ENCODE measurements at places on chromosomes 4 and X. TPM values are rescaled to one million over a fixed set of nuclear protein-coding genes. Genes with fewer than 3 reads are reported as not detected.

The TSPAN6 gene
- 65.0 TPM for total RNA-seq

The F9 gene
- 98.4 TPM for total RNA-seq

The BTC gene
- 0.84 TPM for total RNA-seq

The SOX3 gene
- total RNA-seq = not detected

- no peaks in the 10 kb centered on the region for H3K27me3 ChIP-seq
- no peaks in the 10 kb centered on the region for H3K36me3 ChIP-seq
- no peak for DNase-seq
- H3K27ac ChIP-seq = no peak overlapping the region
- no peaks in the 10 kb centered on the region for H3K4me1 ChIP-seq
- H3K4me3 ChIP-seq = no peak overlapping the region
These were observed 74.7 kb upstream of the SMAD1 start for GRCh38 chr4:145406970-145407369.

GRCh38 chr4:15658136-15658770 is 3.1 kb upstream of the FBXL5 start:
- peaks cover 5% of the 10 kb centered on the region for H3K4me1 ChIP-seq
- H3K27me3 ChIP-seq = no peaks in the 10 kb centered on the region
- H3K36me3 ChIP-seq = no peaks in the 10 kb centered on the region
- DNase-seq = no peak

- H3K4me3 ChIP-seq = no peak overlapping the region
- no peak overlapping the region for H3K27ac ChIP-seq
- H3K4me1 ChIP-seq = no peaks in the 10 kb centered on the region
- no peak for DNase-seq
- H3K36me3 ChIP-seq = no peaks in the 10 kb centered on the region
These were observed 73.6 kb downstream of the STK32B start for GRCh38 chr4:5124876-5125275.

DNA sequence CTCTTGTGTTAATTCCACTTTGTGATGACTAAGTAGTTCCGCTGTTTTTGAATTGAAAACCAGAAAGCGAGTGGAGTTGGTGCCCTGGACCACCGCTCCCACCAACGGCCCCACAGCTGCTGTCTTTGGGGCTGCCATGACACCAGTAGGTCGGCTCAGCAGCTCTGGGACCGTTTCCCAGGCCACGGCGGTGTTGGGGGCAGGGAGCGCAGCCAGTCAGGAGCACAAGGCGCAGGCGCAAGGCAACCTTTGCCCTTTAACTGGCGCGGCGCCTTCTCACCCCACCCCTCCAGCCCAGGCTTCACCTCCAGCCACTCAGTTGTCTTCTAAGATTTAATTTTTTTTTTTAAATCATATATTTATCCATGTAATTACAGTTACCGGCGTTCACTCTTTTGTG is at the start of gene GK2:
GK2 (minus strand) TSS at position 166 of the 400 bp plus-strand sequence; CDS start at position 138, 28 bp downstream.
- no peak within 1 kb of the TSS for H3K27ac ChIP-seq
- no peaks in the 10 kb centered on the region for H3K36me3 ChIP-seq
- no peak within 1 kb of the TSS for H3K4me3 ChIP-seq
- no peaks in the 10 kb centered on the region for H3K4me1 ChIP-seq
- DNase-seq = no peak

- DNase-seq = no peak
- H3K4me3 ChIP-seq = no peak overlapping the region
- H3K36me3 ChIP-seq = no peaks in the 10 kb centered on the region
- H3K27ac ChIP-seq = no peak overlapping the region
- H3K27me3 ChIP-seq = no peaks in the 10 kb centered on the region
- H3K4me1 ChIP-seq = no peaks in the 10 kb centered on the region
These were observed 19.3 kb upstream of the MAGED1 start for GRCh38 chrX:51874123-51874522.
